ENCODE measurements at places on chromosomes 6 and 20.

GRCh38 chr6:81788748-81789147, 36.3 kb upstream of the TENT5A start:
- no peak for DNase-seq

GRCh38 chr6:11008821-11009220, 35.3 kb downstream of the ELOVL2 start:
- peak; percentile 10 for DNase-seq

DNA sequence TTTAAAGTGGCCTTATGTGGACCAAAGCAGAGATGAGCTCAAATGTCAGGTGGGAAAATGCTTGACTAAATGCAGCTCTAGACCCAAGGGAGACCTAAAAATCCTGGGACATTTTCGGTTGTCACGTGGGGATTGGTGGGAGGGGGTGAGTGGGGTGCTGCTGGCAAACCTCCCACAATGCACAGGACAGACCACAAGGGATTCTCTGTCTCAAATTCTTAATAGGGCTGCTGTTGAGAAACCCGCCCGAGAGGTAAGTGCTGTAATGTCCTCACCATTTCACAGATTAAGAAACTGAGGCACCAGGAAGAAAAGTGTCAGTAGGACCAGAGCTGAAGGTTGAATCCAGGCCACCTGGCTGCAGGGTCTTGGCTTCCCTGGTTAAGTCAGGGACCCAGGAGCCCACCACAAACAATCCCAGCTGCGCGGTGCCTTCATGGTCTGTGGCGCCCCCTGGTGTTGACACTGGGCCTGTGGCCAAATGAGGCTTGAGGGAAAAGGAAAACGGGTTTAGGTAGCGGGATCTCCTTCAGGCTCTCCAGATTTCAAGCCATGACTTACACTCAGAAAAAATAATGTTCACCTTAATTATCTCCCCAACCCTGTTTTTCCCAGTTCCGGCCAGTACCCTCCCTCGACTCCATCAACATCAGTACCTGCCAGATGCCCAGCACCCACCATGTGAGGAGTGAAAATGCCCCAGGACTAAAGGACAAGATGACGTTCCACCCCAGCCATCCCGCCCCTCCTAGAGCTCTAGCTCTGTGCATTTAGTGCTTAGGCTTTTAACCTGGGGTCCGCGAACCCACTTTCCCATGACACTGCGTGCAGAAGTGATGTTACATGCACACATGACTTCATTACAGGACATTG, 7.2 kb downstream of the HLA-G start:
- DNase-seq: no peak

DNA sequence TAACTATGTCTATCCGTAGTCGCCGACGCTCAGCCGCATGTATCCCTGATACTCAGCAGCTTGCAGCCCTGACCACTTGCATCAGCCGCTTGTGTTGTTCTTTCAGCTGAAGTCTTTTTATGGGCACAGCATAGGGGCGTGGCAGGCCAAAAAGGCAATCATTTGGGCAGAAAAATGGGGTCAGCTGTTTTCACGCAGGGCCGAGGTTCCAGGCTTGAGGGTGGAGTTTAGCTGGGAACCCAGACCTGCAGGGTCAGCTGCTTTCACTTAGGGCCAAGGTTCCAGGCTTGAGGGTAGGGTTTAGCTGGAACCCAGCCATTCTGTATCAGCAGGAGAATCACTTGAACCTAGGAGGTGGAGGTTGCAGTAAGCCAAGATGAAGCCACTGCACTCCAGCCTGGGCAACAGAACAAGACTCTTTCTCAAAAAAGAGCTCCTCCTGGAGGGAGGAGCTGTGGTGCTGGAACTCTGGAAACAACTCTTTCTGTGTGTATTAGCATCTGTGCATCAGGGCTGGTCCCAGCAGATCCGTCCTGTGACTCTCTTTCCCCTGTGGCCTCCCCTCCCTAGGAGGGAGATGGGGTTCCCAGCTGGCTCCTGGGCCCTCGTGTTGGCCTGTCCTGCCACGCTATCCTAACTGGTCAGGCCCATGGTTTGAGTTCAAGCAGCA, 56.9 kb upstream of the PRND start:
- no peak for DNase-seq
